Left ventricle myocardium inferior (tissue), 1 donor: ENCODE measurements at places on chromosomes 1 and 21.

GRCh38 chr1:193516755-193517388 lies 330.5 kb upstream of the B3GALT2 start:
- DNase-seq = no peak

GRCh38 chr21:33238565-33239255 lies 9.0 kb downstream of the IFNAR2 start:
- no peak for DNase-seq

DNA sequence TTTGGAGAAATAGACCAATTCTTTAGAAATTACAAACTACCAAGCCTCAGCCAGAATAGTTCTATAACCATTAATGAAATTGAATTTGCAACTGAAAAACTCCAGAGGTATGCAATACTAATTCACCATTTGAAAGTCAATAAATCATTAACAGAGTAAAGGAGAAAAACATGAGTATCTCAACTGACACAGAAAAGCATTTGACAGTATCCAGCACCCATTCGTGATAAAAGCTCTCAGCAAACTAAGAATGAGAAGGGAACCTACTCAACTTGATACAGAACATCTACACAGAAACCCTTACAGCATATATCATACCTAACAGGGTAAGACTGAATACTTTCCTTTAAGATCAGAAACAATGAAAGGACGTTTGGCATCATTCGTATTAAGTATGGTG lies 54.3 kb downstream of the ST6GALNAC5 start:
- DNase-seq = no peak

DNA sequence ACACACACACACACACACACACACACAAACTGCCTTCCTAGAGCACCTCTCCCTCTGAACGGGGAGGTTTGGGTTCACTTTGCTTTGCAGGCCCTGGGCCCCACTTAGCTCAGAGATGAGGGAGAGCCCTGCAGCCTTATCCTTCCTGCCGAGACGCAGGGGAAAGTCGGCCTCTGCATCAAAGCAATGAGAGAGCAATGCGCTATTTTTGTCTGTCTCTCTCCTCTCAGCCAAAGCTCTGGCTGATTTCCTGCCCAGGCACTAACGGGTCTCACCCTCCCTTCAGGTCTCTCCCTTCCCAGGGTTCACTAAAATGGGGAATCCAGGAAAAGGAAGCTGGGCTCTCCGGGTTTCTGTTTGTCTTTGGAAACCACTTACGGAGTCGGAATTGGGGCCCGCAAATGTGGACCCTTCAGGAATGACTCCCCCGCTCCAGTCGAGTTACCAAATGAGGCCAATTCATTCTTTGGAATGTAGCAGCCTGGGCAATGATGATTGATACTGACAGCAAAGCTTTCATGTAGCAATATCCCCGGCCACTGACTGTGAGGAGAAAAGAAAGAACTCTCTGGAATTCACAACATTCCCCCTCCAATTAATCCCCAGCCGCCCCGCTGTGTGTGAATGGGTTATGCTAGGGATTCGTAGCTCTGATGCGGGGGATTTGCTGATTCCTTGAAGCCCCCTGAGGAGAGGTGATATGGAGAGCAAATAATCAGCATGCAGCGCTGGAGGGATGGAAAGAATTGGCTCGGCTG lies 61.5 kb upstream of the WLS start:
- DNase-seq = peak; percentile 16

DNA sequence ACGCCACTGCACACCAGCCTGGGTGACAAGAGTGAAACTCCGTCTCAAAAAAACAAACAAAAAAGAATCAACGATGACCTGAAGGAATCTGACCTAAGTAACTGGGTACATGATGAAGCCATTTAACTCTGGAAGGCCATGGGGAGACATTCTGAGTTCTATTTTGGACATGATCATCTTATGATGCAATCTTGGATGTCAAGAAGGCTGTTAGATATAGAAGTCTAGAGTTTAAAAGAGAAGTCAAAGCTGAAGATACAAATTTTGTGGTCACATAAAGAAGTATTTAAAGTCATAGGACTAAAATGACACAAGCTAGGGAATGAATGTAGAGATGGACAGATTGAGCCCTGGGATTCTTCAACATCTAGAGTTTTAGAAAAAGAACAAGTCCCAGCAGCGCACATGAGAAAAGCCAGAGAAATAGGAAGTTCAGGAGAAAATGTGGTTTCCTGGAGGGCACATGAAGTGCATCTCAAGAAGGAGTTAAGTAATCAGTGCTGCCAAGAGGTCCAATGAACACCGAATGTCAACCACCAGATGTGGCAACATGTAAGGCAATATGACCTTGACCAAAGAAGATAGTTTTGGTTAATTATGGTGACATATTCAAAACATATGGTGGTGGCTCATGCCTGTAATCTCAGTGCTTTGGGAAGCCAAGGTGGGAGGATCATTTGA lies 26.8 kb downstream of the ELK4 start:
- DNase-seq = no peak

DNA sequence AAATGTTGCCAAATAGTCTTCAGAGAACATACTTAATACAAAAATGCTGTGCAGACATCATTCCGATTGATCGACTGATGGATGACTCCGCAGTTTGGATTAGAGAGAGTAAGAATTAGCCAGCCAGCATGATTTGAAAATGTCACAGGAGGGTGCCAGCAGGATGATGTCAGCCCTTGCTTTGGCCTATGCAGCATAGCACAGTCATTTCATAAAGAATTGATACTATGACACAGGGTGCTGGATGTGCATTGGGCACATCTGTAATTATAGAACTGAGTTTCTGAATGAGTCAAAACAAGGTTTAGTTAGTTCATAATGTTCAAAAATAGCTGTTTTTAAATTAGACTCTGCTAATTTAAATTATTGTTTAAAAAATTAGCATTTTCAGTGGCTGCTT lies 21.6 kb upstream of the TRAF5 start:
- DNase-seq = no peak

GRCh38 chr1:178609015-178609414 lies 96.1 kb downstream of the TEX35 start:
- no peak for DNase-seq

GRCh38 chr1:75672528-75673393 lies 51.7 kb upstream of the ACADM start:
- DNase-seq = no peak

GRCh38 chr1:98842241-98842640 lies 162.4 kb downstream of the PLPPR5 start:
- DNase-seq = no peak

- DNase-seq = no peak
Observed at GRCh38 chr21:39232861-39233291, 49.6 kb upstream of the PSMG1 start.

DNA sequence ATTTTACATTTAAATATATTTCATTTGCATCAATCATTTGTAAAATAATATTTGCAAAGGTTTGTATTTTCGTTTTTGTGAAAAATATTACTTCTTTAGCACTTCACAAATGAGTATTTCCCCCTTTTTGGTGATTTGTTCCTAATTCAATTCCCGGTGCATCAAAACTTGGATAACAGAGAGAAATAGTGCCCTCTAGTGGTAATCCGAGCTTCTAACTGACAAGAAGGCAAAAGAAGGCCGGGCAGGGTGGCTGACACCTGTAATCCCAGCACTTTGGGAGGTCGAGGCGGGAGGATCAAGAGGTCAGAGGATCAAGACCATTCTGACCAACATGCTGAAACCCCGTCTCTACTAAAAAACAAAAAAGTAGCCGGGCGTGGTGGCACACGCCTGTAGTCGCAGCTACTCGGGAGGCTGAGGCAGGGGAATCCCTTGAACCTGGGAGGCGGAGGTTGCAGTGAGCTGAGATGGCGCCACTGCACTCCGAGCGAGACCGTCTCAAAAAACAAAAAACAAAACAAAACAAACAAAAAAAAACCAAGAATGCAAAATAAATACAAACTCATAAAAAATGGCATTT lies 137.7 kb downstream of the COL11A1 start:
- no peak for DNase-seq

DNA sequence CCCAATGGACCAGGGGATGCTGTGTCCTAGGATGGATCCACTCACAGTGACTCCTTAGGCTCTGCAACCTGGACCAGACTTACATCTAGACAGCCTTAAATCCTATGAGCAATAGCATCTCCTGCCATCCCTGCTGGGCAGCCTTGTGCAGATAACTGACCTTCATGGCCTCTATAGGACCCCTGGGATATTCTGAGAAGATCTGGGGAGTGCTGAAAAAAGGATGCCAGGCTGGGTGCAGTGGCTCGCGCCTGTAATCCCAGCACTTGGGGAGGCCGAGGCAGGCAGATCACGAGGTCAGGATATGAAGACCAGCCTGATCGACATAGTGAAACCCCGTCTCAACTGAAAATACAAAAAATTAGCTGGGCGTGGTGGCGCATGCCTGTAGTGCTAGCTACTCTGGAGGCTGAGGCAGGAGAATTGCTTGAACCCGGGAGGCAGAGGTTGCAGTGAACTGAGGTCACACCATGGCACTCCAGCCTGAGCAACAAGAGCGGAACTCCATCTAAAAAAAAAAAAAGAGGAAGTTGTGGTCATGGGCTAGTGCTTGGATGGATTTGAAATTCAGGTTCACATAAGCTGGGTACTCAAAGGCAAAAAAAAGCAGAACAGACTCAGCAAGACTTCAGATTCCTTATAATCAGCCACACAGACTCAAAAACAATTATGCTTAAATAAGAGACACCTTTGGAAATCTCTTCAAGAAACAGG lies 10.9 kb upstream of the SH2D1B start:
- no peak for DNase-seq

- DNase-seq = no peak
Observed at GRCh38 chr1:33563699-33564098, 91.3 kb downstream of the ZSCAN20 start.

- DNase-seq = no peak
Observed at GRCh38 chr1:246269466-246269865, 237.6 kb downstream of the SMYD3 start.

DNA sequence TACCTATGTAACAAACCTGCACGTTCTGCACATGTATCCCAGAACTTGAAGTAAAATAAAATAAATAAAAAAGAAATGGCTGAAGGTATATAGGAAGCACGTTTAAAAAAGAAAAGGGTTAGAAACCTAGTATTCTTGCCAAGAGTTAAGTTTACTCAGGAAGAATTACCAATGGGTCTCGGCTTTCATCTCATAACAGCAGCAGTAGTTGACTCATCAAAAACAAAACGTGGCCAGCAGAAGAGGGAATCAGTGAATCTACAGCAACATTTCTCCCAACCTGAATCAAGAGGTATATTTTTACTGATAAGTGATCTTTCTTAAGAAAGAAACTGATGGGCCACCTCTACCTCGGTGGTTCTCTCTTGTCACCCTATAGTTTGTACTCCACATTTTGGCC lies 340.3 kb downstream of the BRINP2 start:
- DNase-seq = no peak

- DNase-seq = no peak
Observed at GRCh38 chr1:17671314-17671705, 83.8 kb upstream of the ACTL8 start.

- DNase-seq = no peak
Observed at GRCh38 chr1:207069061-207069460, 16.0 kb downstream of the PFKFB2 start.

- no peak for DNase-seq
Observed at GRCh38 chr1:12202190-12202497, 27.7 kb upstream of the VPS13D start.

DNA sequence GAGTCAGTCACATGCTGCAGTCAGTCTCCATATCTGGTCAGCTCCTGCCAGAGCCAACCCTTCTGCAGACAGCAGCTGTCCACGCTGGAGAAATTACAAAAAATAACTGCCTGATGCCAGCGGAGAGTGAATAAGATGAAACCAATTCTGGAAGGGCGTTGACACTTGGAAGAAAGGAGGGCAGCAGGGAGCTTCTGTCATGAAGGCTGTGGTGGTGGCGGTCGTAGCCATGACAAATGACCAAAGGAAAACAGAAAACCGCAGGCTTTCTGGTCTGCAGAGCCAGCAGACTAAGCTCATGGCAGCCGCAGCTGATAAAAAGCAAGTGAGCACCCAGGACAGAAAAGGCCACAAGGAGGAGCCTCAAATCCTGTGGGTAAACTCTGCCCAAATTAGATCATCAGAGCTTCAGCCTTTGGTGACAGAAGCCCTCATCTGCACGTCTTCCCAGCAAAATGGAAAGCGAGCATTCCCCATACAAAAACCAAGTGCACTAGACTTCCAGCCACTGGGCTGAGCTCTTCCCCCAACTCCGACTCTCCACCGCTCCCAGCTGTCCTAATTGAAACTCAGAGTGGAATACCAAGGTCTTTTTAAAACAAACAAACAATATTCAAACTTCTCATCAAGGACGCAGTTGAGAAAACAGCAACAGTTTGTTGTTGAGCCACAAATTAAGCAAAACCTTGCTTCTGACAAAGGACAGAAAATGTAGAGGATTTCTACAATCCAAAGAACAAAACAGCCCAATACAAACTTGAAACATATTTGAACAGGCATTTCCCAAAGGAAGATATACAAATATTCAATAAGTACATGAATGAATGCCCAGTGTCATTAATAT lies 28.7 kb downstream of the RSPH1 start:
- DNase-seq = no peak

DNA sequence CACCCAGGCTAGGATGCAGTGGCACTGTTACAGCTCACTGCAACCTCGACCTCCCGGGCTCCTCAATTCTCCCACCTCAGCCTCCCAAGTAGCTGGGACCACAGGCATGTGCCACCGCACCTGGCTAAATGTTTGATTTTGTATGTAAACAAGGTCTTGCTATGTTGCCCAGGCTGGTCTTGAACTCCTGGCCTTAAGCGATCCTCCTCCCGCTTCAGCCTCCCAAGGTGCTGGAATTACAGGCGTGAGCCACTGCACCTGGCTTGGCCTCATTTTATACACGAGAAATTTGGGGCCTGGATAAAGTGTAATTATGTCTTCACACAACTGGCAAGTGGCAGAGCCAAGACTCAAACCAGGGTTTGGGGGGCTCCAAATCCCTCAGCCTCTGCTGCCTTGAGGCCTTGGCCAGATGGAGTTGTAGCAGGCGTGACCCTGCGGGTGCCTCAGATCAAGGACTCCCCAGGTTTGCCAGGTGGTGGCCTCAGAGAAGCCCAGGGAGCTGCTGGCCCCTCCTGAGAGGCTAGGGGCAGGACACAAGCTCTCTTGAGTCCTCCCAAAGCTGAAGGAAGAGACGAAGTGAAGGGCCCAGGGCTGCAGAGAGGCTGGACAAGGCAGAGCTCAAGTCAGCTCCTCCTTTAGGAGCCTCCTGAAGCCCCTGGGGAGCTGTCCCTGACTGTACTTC lies 61.7 kb downstream of the MDM4 start:
- no peak for DNase-seq

- DNase-seq = peak; percentile 16
Observed at GRCh38 chr1:232271991-232272589, 357.8 kb downstream of the SIPA1L2 start.

GRCh38 chr1:27506703-27507102 lies 16.7 kb upstream of the WASF2 start:
- no peak for DNase-seq

DNA sequence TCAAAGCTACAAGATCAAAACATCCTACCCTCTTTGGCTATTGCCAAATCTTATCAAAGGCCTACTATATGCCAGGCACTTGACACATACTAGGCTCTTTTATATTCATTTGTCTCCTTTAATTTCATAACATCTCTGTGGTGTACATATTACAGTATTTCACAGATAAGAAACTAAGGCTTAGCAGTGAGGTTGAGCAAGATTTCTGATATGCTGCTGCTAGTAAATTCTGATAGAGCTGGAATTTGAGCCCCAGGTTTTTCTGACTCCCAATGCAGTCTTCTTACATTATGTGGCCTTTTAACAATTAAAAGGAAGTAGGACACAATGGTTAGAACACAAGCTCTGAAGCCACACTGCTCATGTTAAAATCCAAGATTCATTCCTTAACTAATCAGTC lies 16.8 kb downstream of the CCDC185 start:
- no peak for DNase-seq
